MG63 (cell line): ENCODE measurements at places on chromosomes 1 and 21. TPM values are rescaled to one million over a fixed set of nuclear protein-coding genes. Genes with fewer than 3 reads are reported as not detected.

GRCh38 chr1:113686891-113687618 lies 72.2 kb downstream of the PHTF1 start:
- no peak for DNase-seq

GRCh38 chr1:248798791-248799190 lies 26.9 kb downstream of the SH3BP5L start:
- DNase-seq: no peak

GRCh38 chr1:17909634-17910033 lies 154.5 kb downstream of the ACTL8 start:
- DNase-seq: no peak

- no peak for DNase-seq
Observed at GRCh38 chr1:150554086-150554452, 4.9 kb downstream of the ADAMTSL4 start.

GRCh38 chr21:42219606-42220137 lies 732 bp downstream of the ABCG1 start:
- DNase-seq: no peak

- peak; percentile 58 for DNase-seq
Observed at GRCh38 chr1:213070406-213070805, 19.4 kb downstream of the RPS6KC1 start.

GRCh38 chr1:21175324-21175669 lies 1.4 kb downstream of the EIF4G3 start:
- DNase-seq: peak; percentile 12

GRCh38 chr1:22878626-22879025 lies 94.0 kb downstream of the LACTBL1 start:
- DNase-seq: no peak

DNA sequence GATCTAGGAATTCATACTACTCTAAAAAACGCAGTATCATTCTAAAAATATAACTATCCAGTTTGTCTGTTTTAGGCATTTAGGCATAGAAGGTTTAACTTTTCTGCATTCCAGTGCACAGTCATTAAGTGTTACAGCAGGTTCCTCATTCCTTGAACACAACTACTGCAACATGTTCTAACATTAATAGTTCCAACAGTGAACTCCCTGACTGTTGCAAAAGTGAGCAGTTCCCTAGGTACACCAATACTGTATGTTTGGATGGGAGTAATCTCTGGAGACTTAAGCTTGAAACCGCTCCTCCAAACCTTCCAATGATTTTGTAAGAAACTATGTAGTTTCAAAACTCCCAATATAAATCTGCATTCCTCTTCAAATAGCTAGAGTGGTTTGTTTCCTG lies 46.2 kb downstream of the UCHL5 start:
- DNase-seq: no peak

- DNase-seq: no peak
Observed at GRCh38 chr1:178496410-178497135, at the start of gene CLEC20A. Gene CLEC20A (minus strand): TSS chr1:178496964. CDS start chr1:178496939, 25 bp downstream.

NLRP3 gene
- 0.23 TPM in 1 of 2 replicates, not detected in the other for total RNA-seq

DNA sequence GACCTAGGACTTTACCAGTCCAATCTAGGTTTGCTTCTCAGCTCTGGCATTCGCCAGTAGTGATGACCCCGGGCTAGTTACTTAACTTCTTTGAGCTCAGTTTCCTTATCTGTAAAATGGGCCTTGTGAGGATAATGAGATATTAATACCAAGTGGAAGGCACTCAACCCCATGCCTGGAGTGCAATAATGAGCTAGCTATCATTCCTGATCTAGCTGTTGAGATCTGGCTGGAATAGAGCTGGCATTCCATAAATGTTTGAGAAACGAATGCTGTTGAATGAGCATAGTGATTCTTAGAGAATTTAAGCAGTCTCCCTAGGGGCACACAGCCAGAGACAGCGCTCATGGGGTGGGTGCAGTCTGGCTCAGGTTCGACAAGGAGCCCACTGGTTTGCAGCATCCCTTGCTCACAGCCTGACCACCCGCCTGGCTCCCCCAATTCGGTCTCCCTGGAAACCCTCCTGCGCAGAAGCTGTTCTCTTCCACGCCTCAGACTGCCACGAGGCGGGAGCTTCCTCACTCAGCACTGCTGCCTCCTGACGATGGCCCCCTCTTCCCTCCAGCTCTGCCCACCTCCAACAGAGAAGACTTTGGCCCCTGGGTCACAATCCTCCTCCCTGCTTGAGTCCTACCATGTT lies 32.5 kb downstream of the DHCR24 start:
- no peak for DNase-seq

DNA sequence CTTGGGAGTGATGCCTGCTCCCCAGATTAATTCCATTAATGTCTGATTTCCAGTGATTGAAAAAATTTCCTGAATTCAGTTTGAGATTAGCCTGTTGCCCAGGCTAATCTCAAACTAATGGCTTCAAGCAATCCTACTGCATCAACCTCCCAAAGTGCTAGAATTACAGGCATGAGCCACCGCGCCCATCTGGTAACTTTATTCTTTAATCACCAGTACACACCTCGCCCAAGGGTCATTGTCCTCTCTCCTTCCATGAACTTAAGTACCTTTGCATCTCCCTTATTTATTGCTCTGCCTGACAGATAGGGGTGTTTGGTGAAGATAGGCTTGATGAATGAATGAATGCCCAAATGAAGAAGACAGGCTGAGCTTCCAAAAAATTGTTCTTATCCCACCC lies 366.5 kb downstream of the SIPA1L2 start:
- no peak for DNase-seq

DNA sequence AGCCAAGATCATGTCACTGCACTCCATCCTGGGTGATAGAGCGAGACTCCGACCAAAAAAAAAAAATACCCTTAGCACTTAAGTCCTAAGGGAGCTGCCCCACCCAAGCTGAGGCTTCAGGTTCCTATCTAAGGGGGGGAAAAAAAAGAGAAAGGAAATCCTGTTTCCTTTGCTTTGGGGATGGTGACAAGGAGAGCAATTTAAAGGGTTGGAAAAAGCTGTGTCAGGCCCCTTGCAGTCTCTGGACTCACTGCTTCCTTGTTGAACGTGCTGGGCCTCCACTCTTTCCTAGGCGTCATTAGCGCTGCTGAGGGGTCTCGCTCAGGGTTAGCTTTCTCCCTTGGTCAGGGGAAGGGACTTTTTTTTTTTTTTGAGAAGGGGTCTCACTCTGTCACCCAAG lies 18.1 kb downstream of the PRCC start:
- no peak for DNase-seq

DNA sequence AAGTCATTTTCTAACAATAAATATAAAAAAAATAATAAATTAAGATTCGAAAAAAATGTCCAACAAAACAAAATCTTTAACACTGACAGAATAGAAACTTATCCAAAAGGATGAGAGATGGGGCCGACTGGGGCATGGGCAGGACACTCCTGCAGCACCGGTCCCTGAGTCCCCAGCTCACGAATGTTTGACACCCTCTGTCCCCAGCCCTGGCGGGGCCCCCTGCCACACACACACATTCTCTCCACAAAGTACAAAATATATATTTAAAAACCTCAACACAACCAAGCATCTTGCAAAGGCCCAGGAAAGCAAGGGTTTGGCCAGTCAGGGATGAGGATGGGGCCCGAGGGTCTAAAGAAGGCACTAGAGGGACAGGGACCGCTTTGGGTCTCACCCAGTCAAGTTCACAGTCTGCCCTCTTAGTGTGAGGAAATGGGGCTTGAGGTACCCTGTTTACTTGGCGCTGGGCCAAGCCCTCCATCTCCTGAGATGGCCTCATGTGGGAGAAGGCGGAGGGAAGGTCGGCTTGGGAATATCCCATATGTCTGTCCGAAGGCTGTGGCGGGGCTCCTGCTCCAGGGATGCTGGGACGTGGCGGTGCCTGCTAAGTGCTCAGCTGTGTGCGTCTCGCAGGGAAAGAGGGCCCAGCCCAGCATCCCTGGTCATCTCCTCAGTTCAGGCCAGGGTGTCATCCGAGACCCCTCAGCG lies 31.3 kb downstream of the EPHA2 start:
- no peak for DNase-seq
